ENCODE measurements at places on chromosomes 12 and 14. TPM values are rescaled to one million over a fixed set of nuclear protein-coding genes. Genes with fewer than 3 reads are reported as not detected.

The TAS2R31 gene
- 8.7 TPM for total RNA-seq

The SDSL gene
- 4.6 TPM for total RNA-seq

The TIMM9 gene
- total RNA-seq = 30.3 TPM

The TRIM9 gene
- 293 TPM for total RNA-seq

The SRRM4 gene
- 60.2 TPM for total RNA-seq

The AREL1 gene
- 45.1 TPM for total RNA-seq

The ERBB3 gene
- total RNA-seq = 111 TPM

The VDR gene
- 0.20 TPM for total RNA-seq

The EPYC gene
- total RNA-seq = not detected
